ENCODE measurements at places on chromosomes 6 and 20. TPM values are rescaled to one million over a fixed set of nuclear protein-coding genes. Genes with fewer than 3 reads are reported as not detected.

Gene TXLNB
- total RNA-seq, result 0.13 TPM

Gene MATN4
- not detected for total RNA-seq

Gene ANGPT4
- total RNA-seq, result not detected

Gene HLA-DRB1
- 0.13 TPM for total RNA-seq

Gene OR2H2
- not detected for total RNA-seq

Gene LST1
- not detected for total RNA-seq

Gene CCR6
- not detected for total RNA-seq

Gene HSPA12B
- total RNA-seq, result 0.31 TPM

Gene FAM217B
- 3.6 TPM for total RNA-seq

Gene FABP7
- total RNA-seq, result not detected

Gene RNF144B
- 2.1 TPM for total RNA-seq

Gene ENPP4
- 21.3 TPM for total RNA-seq

Gene FAXC
- total RNA-seq, result 0.25 TPM

Gene PDE10A
- total RNA-seq, result 20.0 TPM

Gene EFCAB8
- 0.50 TPM for total RNA-seq

Gene ASIP
- not detected for total RNA-seq

Gene GGTLC1
- not detected for total RNA-seq

Gene FNDC11
- total RNA-seq, result 0.12 TPM

Gene RWDD2A
- 5.0 TPM for total RNA-seq

Gene BPIFB1
- not detected for total RNA-seq

Gene ARHGAP40
- not detected for total RNA-seq

Gene ZKSCAN8
- total RNA-seq, result 14.3 TPM
